ENCODE measurements at places on chromosomes 3 and 15.

- no peak for DNase-seq
Measured at GRCh38 chr15:99474909-99475753, 90.7 kb upstream of the MEF2A start.

DNA sequence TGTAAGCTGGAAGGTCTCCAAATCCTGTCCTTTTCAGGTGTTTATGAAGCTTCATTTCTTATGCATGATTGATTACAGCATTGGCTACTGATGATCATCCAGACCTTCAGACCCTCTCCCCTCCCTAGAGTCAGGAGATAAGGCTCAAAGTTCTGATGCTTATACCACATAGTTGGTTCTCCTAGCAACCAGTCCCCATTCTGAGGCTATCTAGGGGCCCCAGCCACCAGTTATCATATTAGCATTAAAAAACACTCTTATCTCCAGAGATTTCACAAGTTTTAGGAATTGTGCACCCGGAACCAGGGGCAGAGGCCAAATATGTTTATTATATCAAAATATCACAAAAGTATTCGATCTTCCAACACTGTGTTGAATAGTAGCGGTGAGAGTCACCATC is 953.1 kb downstream of the FHIT start:
- DNase-seq, result no peak

- DNase-seq, result no peak
Measured at GRCh38 chr3:156600834-156601233, 45.9 kb upstream of the SSR3 start.

- DNase-seq, result no peak
Measured at GRCh38 chr3:124860599-124860998, 26.6 kb downstream of the ITGB5 start.

- DNase-seq, result no peak
Measured at GRCh38 chr3:184344579-184345316, 7.3 kb downstream of the FAM131A start.

GRCh38 chr3:102193255-102193654 is 241.6 kb upstream of the ZPLD1 start:
- no peak for DNase-seq

DNA sequence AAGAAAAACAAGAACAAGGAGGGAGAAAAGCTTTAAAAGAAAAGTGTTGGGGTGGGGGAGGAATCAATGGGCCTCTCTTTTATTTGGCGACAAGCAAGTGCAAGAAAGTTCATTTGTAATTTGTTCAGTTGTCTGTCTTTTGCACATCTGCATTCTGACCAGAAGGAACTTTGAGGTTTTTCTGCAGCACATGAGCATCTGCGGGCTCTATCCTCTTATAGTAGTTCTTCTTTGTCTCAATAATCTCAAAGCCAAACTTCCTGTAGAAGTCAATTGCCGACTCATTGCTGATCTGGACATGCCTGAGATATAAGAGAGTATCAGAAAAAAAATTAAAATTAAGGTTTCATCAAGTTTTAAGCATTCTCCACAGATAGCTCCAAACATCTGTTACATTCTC is 24.4 kb downstream of the NAA50 start:
- no peak for DNase-seq

DNA sequence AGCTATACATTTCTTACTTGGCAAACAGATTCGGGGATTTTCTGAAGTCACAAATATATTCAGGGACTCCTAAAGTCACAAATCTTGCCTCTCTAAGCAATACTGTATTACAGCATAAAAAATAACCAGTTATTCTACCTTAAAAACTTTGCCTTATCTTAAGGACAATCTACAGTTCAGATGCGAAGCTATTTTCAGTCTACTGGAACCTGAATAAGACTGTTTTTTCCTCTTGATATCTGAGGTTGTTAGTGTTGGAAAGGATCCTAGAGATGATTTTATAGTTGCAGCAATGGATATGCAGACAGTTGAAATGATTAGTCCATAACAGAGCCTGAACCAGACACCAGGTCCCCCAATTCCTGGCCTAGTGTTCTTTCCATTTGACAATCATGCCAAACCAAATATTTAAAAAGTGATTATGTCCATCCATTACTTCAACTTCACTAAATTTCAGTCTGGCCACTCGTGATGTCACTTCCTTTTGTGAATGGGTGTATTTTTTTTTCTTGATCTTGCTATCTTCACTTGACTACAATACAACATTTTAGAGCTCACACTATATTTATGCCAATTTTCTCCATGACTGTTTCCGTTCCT is 1.8 kb downstream of the HDGFL3 start:
- no peak for DNase-seq

GRCh38 chr15:52178765-52179164 is 12.4 kb downstream of the GNB5 start:
- DNase-seq, result no peak

DNA sequence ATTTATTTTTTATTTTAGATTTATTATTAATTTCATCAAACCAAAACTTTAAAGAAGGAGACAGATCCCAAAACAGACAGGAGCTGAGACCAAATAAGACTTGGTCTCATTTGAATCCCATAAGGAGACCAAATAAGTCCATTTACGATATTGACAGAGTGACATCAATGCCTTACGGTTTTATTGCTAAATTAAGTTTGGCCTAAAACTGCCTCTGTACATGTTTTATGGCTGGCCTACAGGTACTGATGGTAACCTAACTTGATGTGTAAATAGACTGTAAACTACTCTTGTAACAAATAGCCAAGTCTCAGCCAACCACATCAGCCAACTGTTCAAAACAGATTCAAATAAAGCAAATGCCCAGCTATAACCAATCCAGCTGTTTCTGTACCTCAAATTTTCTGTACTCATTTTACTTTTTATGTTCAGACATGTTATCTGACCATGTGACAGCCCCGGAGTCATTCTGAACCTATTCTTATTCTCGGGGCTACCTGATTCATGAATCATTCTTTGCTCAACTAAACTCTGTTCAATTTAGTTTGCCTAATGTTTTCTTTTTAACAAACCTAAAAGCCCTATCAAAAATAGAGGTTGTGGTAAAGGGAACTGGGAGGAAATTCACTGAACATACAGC is 89.4 kb upstream of the CDAN1 start:
- DNase-seq, result no peak

DNA sequence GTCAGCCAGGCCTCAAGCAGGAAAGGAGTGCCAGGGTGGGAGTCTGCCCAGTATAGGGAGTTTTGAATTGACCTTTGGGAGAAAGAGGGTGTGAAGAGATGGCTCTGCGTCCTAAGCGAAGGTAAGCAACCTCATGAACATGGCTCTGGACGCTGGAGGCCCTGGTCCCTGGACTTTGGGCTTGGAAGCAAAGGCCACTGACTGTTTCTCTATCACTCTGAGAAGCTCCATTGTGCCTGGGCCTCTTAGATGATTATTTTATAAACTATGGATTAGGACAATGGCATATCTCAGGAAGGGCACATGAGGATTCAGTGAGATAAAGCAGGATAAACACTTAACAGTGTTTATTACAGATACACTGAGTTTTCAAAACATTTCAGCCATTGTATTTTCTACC is 59.0 kb downstream of the SUCLG2 start:
- no peak for DNase-seq

Data from stimulated activated CD4-positive, alpha-beta T cell treated with anti-CD3 and anti-CD28 coated beads, Interleukin-15, amount 100 ng/mL, for 1 hour (primary cell).